Neural progenitor cell (in vitro differentiated cells): ENCODE measurements at places on chromosomes 11 and 22. TPM values are rescaled to one million over a fixed set of nuclear protein-coding genes. Genes with fewer than 3 reads are reported as not detected.

KCNQ1 gene
- total RNA-seq: 0.11 and 0.99 TPM in 2 replicates

GRCh38 chr11:117045196-117045595, 53.0 kb downstream of the SIK3 start:
- H3K4me3 ChIP-seq: no peak overlapping the region
- no peaks in the 10 kb centered on the region for H3K4me1 ChIP-seq
- no peaks in the 10 kb centered on the region for H3K27me3 ChIP-seq
- DNase-seq: peak; percentile 23
- no peak overlapping the region for H3K27ac ChIP-seq
- no peaks in the 10 kb centered on the region for H3K36me3 ChIP-seq

GRCh38 chr11:122883646-122883979, 1.1 kb downstream of the JHY start:
- peaks cover 46% of the 10 kb centered on the region for H3K27me3 ChIP-seq
- H3K4me1 ChIP-seq: no peaks in the 10 kb centered on the region

MS4A6A gene
- not detected in 2 replicates for total RNA-seq

GRCh38 chr11:122773781-122774266, 64.5 kb upstream of the CRTAM start:
- H3K36me3 ChIP-seq: no peaks in the 10 kb centered on the region
- H3K4me3 ChIP-seq: no peak overlapping the region
- no peak for DNase-seq
- no peak overlapping the region for H3K27ac ChIP-seq
- no peaks in the 10 kb centered on the region for H3K27me3 ChIP-seq
- H3K4me1 ChIP-seq: no peaks in the 10 kb centered on the region
